Stimulated activated CD4-positive, alpha-beta T cell treated with anti-CD3 and anti-CD28 coated beads, Interleukin-4, amount 100 ng/mL, for 4 hours (primary cell): ENCODE measurements at places on chromosomes 4 and X.

GRCh38 chr4:27176881-27177280, 316.2 kb downstream of the STIM2 start:
- no peak for DNase-seq

- no peak for DNase-seq
These were observed 245.2 kb upstream of the DIPK2B start for GRCh38 chrX:45445745-45446412.

- DNase-seq: no peak
These were observed 147.8 kb downstream of the GRIA3 start for GRCh38 chrX:123331859-123332258.

GRCh38 chr4:56082829-56083228, 134.1 kb downstream of the CEP135 start:
- no peak for DNase-seq

DNA sequence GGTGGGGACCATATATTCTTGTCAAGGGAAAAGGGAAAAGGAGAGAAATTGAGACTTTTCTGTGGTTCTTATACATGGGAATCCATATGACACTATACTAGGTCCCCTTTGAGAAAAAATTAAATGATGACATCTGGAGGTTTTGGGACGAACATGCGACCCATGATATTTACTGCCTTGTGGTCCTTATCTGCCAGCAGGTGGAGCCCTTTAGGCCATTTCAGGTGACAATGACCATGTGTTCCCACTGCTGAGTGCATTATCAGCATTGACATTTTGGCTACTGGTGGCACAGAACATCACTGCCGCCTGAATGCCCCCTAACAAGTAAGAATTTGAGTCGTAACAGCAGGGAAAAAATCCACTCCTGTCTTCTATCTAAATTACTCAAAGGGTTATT, 843.4 kb downstream of the FSTL5 start:
- DNase-seq: no peak

- no peak for DNase-seq
These were observed 30.3 kb downstream of the CCKAR start for GRCh38 chr4:26459756-26460530.

DNA sequence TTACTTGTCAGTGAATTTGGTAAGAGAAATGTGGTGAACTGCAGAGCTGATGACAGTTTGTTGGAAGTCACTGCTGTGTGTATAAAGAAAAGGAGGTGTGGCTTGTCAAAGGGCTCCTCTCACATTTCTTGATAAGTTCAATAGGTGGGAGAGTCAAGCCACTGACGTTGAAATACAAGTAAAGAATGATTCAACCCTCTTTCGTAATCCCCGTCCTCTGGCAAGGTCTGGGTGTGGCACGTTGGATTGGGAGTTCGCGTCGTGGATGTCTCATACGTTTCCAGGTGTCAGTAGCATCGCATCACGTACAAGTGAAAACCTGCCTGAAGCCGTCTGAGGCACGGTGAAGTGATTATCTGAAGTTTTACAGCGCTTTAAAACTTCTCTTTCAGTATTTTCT, 76.4 kb downstream of the EGF start:
- no peak for DNase-seq

- DNase-seq: no peak
These were observed 34.4 kb downstream of the RWDD4 start for GRCh38 chr4:183624548-183624947.

GRCh38 chr4:180560896-180561295, 1682.3 kb upstream of the TENM3 start:
- no peak for DNase-seq

- no peak for DNase-seq
These were observed 217.3 kb downstream of the MID1IP1 start for GRCh38 chrX:39018541-39018940.

GRCh38 chr4:62399242-62399641, 1199.1 kb downstream of the ADGRL3 start:
- DNase-seq: no peak

- DNase-seq: no peak
These were observed 8.7 kb upstream of the TBC1D9 start for GRCh38 chr4:140764785-140765392.

DNA sequence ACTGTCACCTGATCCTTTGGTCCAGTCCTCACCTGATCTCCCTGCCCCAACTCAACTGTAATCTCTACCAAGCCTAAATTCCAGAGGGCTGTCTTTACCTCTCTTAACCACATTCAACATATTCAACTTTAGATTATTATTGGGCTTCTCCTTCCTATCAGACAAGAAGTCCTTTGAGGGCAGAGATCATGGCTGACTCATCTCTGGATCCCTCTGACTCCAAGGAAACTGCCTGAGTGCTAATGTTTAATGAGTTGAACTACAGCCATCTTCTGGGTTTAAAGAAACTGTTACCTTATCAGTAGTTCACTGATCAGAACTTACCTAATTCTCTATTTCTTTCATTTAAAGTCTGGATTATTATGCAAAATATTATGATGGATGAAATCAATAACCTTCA, 135.7 kb downstream of the GPC3 start:
- no peak for DNase-seq

DNA sequence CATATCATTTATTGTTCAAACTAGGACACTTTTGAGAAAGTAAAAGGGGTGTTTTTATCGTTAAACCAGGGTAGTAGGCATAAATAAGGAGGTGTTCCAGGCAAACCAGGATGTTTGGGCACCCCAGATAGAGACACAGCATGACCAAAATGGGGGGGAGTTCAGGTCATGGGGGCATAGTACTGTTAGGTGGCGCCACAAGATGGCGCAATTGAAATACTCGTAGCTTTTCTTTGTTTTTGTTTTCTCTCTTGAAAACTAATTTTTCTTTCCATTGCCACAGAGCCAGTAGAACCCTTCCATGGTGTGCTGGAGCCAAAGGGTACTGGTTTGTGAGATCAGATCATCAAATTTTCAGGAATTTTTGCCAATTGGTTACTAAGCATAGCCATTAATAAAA, 283.4 kb downstream of the BCOR start:
- DNase-seq: no peak

GRCh38 chrX:10393899-10394298, 226.5 kb downstream of the MID1 start:
- no peak for DNase-seq

GRCh38 chrX:120625371-120625770, 4.5 kb downstream of the C1GALT1C1 start:
- DNase-seq: no peak

- no peak for DNase-seq
These were observed 249.4 kb downstream of the ARHGAP10 start for GRCh38 chr4:147981305-147981704.

DNA sequence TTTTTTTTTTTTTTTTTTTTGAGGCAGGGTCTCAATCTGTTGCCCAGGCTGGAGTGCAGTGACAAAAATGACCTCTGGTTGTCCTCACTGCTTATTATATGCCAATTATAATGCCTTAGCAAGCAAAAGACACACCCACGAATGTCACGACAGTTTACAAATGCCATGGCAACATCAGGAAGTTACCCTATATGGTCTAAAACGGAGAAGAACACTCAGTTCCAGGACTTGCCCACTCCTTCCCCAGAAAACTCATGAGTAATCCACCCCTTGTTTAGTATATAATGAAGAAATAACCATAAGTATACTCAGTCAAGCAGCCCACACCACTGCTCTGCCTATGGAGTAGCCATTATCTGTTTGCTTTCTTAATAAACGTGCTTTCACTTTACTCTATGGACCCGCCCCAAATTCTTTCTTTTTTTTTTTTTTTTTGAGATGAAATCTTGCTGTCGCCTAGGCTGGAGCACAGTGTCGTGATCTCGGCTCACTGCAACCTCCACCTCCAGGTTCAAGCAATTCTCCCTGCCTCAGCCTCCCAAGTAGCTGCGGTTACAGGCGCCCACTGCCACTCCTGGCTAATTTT, 106.2 kb downstream of the SMIM20 start:
- DNase-seq: no peak

DNA sequence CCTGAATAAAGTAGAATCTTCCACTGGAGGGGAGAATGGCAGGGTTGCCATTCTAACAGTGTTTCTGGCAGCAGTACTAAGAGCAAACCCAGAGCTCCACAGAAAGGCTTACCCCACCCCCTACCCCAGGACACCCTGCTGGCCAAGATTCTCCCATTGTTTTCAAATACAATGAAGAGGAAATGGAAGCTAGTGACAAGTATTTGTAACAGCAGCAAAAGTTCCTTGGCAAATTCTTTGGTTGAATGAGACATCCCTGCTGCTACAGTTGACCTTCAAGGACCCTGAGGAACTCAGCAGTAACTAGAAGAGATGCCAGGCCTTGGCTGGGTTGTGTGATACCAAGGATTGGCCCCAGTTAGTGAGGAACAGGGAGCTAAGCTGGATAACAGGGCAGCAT, 124.2 kb upstream of the DGKK start:
- no peak for DNase-seq

- DNase-seq: no peak
These were observed 700 bp downstream of the SLC26A1 start for GRCh38 chr4:992297-993110.

DNA sequence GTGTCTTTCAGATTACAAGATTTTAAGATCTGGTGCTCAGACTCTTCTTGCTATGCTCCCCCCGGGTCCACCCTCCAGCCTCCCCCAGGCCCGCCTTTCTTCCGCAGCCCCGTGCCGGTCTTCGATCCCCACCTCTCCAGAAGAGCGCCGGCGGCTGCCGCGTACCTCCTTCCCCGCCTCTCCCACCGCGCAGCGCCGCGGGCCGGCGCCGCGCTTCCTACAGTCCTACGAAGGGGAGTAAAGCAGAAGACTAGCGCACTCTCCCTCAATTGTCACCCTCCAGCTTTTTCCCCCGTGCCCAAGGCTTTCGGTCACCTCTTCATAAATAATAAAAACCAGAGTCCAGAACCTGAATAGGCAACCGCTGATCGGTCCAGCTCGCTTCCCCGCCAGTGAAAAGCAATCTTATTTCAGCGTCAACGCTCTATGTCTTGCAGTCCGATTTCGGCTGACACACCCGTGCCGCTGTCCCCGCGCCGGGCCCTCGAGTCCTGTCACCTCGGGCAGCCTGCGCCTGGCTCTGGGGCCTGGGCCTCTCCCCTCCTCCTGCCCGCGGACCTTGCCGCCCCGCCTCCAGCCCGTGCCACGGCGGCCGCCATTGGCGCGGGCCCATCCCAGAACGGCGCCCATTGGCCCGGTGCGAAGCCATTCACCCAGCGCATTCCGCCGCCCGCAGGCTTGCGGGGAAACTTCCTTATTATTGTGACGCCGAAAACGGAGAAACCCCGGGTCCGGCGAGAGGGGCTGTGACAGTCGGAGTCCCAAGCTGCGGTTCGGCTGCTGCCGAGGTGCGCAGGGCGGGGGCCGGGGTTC, at the start of gene HERC3:
TSS of gene HERC3 (plus strand) at position 694 of the 813 bp plus-strand sequence. CDS start 13,344 bp downstream, outside the sequence.
- peak; percentile 83 for DNase-seq

- DNase-seq: no peak
These were observed 97.5 kb downstream of the QDPR start for GRCh38 chr4:17414392-17414791.

- no peak for DNase-seq
These were observed 62.0 kb upstream of the CLNK start for GRCh38 chr4:10746371-10747171.

GRCh38 chr4:52099860-52100461, 48.9 kb downstream of the SPATA18 start:
- DNase-seq: no peak

GRCh38 chr4:80268081-80268823, 1.8 kb downstream of the FGF5 start:
- no peak for DNase-seq

GRCh38 chrX:39397561-39398199, 596.4 kb downstream of the MID1IP1 start:
- DNase-seq: no peak

GRCh38 chr4:121185960-121186359, 21.8 kb upstream of the TNIP3 start:
- no peak for DNase-seq

- no peak for DNase-seq
These were observed 49.3 kb upstream of the IL21 start for GRCh38 chr4:122669911-122670738.

DNA sequence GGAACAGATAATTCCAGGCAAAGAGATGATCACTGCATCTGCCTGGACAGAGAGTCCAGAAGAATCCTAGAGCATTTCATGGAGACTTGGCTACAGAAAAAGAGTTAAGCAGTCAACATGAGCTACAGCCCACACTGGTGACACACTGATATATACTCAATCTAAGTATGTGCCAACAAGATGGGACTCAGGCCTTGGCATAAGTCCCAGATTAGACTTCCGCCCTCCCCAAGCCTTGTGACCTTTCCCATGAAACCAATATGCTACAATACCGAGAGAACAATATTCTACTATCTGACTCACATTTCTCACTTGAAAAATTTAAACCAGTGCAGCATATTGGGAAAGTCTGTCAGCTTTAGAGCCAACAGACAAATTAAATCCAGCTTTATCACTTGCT, 65.7 kb upstream of the SLITRK2 start:
- DNase-seq: no peak

DNA sequence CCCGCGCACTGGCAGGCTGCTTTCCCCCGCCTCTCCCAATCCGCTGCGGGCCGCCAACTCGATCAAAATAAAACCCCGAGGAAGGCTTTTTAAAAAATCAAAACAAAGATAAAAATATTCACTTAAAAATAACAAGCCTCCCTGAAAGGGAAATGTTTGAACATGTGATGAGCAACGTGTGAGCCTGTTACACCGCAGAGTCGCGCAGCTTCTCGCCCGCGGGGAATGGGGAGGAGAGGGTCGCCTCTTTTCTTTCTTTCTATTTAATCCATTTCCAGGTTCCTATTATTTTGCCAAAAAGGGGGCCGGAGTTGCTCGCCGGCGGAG, 326.0 kb upstream of the F9 start:
- no peak for DNase-seq

- DNase-seq: no peak
These were observed 91.5 kb upstream of the ZNF827 start for GRCh38 chr4:146029939-146030710.

DNA sequence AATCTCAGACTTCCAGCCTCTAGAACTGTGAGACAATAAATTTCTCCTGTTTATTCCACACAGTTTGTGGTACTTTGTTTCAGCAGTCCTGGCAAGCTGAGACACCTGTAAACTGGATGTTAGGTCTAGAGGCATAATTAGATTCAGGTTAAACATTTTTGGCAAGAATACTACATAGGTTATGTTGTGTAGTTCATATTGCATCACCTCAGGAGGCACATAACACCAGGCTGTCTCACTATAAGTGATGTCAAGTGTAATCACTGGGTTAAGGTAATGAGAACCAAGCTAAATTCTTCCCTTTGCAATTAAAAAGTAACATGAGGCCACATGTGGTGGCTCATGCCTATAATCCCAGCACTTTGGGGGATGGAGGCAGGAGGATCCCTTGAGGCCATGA, 214.2 kb downstream of the ZNF674 start:
- DNase-seq: no peak

- no peak for DNase-seq
These were observed 92.2 kb upstream of the MTM1 start for GRCh38 chrX:150476164-150476699.

- no peak for DNase-seq
These were observed 34.6 kb upstream of the PRRG1 start for GRCh38 chrX:37314531-37314930.
